COR-L47 (cell line): ENCODE measurements at places on chromosomes 1 and 21.

- DNase-seq, result no peak
Observed at GRCh38 chr1:29786195-29786594, 549.9 kb downstream of the PTPRU start.

DNA sequence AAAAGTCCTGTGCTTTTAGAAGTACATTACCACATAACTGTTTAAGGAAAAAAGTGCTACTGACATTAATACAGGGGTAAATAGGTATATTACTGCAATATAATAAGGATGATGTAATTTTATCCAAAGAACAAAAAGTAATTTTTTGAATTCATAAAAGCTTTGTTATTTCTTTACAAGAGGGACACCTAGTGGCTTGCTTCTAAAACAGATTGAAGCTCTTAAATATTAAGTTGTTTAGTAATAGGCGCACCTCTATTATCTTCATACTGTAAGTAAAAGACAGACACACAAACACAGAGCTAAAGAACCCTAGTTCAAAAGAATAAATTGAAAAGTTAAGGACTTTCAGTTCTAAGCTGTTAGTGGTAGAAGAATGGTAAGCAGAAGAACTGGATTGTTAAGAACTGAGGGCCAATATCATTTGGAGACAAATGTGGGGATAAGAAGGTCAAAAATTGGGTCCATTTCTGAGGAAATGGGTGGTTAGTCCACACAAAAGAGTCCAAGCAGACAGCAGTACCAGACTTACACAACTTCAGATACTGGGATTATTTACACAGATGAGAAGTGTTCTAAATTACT is 15.4 kb downstream of the ZNHIT6 start:
- peak; percentile 12 for DNase-seq

GRCh38 chr1:48344373-48344772 is 121.9 kb downstream of the SLC5A9 start:
- no peak for DNase-seq

DNA sequence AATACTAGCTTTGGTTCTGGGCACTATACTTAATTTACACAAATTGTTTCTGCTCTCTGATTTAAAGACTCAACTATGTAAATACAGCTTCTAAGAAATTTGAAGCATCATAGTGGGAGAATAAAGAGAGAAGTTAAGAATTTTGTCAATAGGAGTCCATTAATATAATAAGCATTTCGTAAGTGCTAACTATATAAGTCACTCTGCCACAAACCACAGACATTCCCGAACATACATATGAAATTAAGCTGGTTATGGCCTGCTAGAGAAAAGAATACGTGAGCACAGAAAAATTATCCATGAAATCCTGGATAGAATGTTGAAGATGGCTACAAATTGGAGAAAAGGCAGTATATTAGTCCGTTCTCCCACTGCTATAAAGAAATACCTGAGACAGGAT is 526.2 kb downstream of the MRPL39 start:
- DNase-seq, result no peak

DNA sequence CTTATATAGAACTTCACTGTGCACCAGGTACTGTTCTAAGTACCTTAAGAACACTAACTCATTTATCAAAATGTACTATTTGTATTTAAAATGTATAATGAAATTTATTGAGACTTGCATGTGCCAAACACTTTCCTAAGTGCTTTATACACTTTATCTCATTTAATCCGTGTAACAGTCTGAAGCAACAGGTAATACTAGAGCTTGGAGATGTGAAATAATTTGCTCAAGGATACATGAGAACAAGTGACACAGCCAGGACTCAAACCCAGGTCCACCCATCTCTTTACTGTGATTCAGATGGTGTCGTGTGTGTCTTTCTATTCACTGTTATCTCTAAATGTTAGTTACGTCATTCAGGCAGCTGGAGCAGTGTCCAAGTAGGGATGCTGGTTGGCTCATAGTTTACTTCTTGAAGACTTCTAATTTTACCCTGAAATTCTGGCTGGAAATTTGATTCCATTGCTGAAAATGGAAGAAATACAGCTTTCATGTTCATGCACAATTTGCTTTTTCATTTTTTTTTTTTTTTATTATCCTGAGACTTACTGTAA is 169.7 kb upstream of the UBE2U start:
- DNase-seq, result no peak

- no peak for DNase-seq
Observed at GRCh38 chr21:34536311-34536710, 24.3 kb upstream of the KCNE1 start.

GRCh38 chr1:41241749-41242341 is at the start of gene SCMH1:
SCMH1 (minus strand) TSS chr1:41242306; CDS start chr1:41186133, 56,173 bp downstream.
- DNase-seq, result peak; percentile 70
